ENCODE measurements at places on chromosomes 6 and 20.

- no peak for DNase-seq
Observed at GRCh38 chr6:73898599-73898998, 202.6 kb downstream of the CD109 start.

GRCh38 chr6:31728767-31729514 lies at the start of gene DDAH2:
DDAH2 (minus strand) TSS chr6:31729299; CDS start chr6:31729161, 138 bp downstream.
- DNase-seq = no peak

DNA sequence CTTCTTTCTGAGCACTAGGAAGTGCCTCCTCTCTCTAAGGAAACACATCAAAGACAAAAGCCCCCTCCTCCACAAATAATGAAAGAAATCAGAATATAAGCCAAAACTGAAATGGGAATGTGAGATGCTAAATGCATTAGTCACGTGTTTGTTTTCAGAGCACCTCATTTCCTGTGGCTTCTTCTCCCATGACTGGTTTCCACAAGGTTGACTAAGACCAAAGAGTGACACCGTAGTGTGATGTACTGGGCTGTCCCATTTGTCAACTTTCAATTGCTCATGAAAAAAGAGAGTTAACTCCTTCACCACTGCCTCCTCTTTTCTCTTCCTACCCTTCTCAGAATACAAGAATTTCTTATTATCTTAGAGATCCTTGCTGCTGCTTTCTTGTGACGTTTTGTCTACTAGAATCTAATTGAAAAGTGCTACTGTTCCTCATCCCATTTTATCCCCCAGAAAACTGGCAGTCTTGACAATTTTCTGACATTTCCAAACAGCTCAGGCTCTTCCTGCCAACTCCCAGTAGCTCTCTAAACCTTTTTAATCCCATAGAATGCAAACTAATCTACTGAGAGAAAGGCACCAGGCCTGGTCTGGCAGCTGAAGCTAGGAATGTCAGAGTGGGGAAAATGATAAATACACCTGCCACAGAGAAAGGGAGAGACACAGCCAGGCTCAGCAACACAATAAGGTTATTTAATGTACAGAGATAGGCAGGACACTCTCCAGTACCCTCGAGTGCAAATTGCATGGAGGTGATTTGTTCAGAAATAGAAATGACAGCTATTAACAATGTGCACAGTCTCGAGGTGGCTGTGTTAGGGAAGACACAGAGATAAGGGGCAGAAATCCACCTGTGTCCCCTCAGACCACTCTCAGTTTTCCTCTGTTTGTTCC lies 671.7 kb upstream of the NRSN1 start:
- no peak for DNase-seq

DNA sequence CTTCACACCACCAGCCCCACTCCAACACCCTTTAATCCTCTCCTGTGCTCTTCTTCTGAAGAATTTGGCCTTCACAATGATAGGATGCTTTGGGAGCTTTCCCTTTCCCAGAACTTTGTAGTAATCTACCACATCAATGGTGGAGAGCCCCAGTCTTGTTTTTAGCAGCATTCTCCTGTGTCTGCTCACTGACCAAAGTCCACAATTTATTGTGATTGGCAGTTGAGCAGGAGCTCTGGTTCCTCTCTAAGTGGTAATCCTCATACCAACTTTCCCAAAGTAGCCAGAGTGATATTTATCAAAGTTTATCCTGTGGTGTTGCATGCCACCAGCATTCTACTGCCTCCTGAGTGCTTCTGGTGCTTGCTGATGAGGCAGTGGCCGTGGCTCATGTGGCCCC lies 29.0 kb upstream of the OPN5 start:
- DNase-seq = no peak

GRCh38 chr6:22059126-22059525 lies 237.7 kb downstream of the PRL start:
- DNase-seq = no peak

DNA sequence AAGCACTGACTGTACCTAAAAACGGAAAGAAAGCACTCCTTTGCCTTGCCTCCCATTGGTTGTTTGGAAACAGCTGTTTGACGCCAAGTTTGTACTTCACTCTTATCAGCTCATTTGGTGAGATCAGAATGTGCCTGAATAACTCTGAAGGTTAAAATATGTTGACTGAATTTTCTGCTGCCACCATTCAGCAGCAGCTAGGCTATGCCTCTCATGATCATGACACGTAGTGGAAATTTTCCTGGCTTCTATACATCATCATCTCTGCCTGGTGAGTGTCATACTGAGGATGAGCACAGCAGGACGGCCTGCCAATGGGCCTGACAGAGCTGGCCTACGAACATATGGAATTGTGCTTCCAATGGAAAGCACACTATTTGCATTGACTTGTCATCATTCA lies 704.9 kb upstream of the CITED2 start:
- no peak for DNase-seq

DNA sequence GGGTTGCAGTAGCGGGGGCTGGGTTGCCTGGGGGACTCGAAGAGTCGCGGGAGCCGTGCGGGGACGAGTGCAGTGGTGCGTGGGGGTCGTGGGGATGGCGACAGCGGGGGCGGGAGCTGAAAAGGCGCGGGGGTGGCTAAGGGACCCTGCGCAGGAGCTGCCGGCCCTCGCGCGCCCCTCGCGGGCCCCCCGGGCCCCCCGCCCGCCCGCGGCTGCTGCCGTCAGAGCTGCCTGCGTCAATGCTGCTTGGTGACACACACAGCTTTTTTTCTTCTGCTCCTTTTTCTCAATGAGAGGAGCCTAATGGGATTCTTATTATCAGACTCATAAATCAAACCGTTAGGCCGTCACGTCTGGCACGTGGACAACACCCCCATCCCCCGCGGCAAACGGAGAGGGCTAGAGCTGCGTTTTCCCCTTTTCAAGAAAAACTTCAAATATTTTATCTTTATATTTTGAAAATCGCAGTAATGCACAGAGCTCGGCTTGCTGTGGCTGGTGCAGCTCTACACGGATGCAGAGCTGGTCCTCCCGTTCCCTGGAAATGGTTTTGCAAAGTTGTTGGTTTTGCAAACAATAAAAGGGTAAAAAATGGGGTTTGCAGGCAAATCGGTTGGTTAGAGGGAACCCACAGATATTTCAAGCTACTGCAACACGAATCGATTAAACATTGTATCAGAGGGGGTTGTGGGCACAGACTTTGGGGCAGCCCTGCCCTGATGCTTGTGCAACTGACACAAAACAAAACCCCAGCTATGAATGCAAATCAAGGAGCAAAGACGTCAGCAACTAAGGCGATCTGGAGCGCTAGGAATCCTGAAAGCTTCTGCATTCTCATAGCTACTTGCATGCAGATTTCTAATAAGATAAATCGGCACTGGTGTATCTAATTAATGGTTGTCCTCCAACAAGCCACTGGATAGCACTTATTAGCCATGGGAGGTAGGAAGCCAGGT lies 161.4 kb downstream of the TBXT start:
- no peak for DNase-seq
